ENCODE measurements at places on chromosomes 7 and 10.

- DNase-seq, result no peak
Measured at GRCh38 chr10:104807581-104808310, 166.7 kb downstream of the SORCS3 start.

DNA sequence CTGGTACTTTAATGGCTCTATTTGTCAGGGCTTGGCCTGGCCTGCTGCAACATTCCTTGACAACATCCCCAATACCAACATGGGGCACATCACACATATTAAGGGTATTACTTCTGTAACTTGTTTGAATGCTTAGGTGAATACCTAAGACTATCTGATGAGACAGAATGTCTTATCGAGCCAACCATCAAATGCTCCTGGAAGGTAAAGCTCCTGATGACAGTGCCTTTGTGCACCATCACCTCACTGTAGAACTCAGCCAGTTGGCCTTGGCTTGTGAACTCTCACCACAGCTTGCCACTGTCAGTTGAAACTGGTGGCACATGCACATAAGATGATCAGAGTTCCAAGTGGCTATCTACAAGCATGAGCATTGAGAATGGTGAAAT, 3.7 kb upstream of the MYO1G start:
- no peak for DNase-seq

- DNase-seq, result no peak
Measured at GRCh38 chr7:48094861-48095293, 5.8 kb downstream of the UPP1 start.

DNA sequence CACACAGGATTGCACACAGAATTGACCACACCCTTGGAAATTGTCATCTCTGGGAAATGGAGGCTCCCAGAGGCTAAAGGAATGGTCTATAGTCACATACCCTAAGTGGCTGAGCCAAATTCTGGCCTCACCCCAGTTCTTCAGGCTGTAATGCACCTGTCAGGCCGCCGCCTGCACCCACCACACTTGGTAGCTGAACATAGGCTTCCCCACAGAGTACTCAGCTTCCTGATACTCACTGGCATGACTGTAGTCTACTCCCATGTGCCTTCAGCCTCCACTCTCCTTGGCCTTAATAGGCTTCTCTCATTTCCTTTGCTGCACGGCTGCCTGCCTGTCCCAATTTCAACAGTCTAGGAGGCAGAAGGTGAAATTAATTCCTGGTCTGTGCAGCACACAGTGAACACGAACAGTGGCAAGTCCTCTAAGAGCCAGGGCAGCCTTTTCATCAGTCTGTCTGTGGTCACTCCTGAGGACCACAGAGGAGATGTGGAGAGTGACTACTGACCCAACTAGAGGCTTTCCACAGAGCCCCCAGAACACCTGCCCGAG, 42.5 kb downstream of the NUDCD3 start:
- DNase-seq, result no peak

- DNase-seq, result no peak
Measured at GRCh38 chr10:83310688-83311087, 828.6 kb upstream of the GHITM start.

DNA sequence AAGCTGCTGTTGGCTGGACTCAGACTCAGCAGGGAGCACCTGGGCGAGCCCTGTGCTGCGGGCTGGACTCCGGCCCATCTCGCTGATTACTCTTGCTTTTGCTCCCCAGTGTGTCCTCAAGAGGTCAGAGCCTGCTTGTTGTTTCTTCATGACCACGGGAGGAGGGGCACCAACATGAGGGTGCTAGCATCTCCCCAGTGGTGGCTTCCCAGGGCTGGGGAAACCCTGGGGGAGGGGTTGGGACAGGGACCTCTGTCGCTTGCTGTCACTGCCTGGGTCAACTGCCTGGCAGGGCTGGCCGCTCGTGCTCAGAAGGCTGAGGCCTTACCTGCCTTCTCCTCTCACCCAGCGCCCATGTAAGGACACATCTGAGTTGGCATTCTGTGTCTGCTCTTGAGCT, 152.3 kb upstream of the SHH start:
- DNase-seq, result no peak

DNA sequence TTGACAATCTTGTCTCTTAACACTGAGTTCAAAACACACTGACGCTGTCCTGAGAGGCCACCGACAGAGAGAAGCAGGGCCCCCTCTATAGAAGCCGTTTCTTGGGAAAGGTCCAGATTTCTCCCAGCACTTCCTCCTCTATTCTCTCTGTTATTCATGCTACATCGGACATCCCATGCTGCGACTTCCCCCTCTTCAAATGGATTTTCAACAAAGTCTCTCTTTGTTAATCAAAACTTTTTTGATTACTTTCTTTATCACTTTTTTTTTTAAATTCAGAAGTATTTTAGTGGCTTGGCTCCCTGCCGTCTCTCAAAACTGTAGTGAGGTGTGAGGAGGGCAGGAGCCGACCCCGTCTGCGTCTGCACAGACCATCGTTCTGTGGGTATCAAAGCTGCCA, 298.9 kb upstream of the PITRM1 start:
- DNase-seq, result no peak

GRCh38 chr7:8068892-8069686, 100.5 kb downstream of the GLCCI1 start:
- no peak for DNase-seq

- no peak for DNase-seq
Measured at GRCh38 chr10:108180878-108181277, 1016.4 kb upstream of the SORCS1 start.
